Psoas muscle (tissue), 8 donors: ENCODE measurements at places on chromosomes 7 and 10.

DNA sequence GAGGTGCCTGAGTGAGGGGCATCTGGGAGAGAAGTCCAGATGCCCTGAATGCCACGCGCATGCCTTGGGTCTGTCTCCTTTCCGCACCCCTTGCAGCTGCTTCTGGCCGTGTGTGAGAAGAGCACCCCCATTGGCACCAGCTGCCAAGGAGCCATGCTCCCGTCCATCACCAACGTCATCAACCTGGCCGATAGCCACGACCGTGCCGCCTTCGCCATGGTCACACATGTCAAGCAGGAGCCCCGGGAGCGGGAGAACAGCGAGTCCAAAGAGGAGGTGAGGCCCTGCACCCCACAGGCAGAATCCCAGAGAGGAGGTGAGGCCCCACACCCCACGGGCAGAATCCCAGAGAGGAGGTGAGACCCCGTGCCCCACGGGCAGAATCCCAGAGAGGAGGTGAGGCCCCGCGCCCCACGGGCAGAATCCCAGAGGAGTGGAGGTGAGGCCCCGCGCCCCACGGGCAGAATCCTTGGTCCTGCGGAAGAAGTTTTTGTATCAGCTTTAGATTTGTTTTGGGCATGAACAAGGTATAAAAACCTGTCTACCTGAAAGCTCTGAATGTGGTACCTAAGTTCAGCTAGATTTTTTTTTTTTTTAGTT, 91.8 kb downstream of the TRRAP start:
- no peaks in the 10 kb centered on the region for H3K27me3 ChIP-seq
- no peaks in the 10 kb centered on the region for H3K4me1 ChIP-seq
- H3K27ac ChIP-seq = no peak overlapping the region
- H3K4me3 ChIP-seq = no peak overlapping the region

DNA sequence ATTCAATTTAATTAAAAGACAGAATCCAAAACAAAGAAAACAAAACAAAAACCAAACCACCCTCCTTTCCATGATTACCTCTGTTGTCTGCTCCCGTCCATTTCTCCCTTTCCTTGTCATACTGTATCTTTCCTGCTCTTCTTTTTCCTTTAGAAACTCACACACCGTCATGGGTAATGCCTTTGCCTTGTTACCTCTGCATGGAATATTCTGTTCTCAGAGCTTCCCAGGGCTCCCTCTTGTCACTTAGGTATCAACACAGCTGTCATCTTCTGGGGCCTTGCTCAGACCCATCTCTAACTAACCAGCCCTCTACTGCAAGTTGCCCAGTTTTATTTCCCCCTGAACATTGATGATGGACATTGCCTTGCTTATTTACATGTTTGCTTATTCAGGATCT, 30.2 kb upstream of the GIMAP8 start:
- H3K27me3 ChIP-seq = no peaks in the 10 kb centered on the region
- no peak overlapping the region for H3K4me3 ChIP-seq
- H3K36me3 ChIP-seq = no peaks in the 10 kb centered on the region
- no peaks in the 10 kb centered on the region for H3K4me1 ChIP-seq

- H3K4me3 ChIP-seq = peak overlapping the region; percentile 81
- H3K4me1 ChIP-seq = peaks cover 7% of the 10 kb centered on the region
- no peaks in the 10 kb centered on the region for H3K36me3 ChIP-seq
These were observed 937 bp upstream of the COBL start for GRCh38 chr7:51317582-51317910.

DNA sequence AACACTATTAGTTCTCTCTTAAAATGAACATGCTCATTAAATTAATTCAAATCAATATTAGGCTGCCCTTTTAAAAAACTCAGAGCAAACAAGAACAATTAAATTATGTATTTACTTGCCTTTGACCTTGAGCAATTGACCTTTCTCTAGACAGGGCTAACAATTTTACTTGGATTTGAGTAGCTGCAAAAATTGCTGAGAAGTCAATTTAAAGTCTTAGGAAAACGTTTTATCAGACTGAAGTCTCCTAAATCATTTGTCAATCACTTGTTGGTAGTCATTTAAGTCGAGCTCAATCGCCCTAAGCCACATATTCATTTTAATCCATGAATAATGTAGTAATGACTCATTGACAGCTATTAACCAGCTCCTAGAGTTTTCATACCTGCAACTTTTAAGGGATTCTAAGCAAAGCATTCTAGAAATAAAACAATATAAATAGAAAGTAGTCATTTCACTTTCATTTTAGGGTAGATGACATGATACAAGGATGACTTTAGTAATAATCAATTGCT, 84.9 kb upstream of the SEC61G start:
- no peak overlapping the region for H3K4me3 ChIP-seq
- H3K27ac ChIP-seq = no peak overlapping the region
- no peaks in the 10 kb centered on the region for H3K27me3 ChIP-seq
- H3K4me1 ChIP-seq = no peaks in the 10 kb centered on the region
- no peak for DNase-seq

DNA sequence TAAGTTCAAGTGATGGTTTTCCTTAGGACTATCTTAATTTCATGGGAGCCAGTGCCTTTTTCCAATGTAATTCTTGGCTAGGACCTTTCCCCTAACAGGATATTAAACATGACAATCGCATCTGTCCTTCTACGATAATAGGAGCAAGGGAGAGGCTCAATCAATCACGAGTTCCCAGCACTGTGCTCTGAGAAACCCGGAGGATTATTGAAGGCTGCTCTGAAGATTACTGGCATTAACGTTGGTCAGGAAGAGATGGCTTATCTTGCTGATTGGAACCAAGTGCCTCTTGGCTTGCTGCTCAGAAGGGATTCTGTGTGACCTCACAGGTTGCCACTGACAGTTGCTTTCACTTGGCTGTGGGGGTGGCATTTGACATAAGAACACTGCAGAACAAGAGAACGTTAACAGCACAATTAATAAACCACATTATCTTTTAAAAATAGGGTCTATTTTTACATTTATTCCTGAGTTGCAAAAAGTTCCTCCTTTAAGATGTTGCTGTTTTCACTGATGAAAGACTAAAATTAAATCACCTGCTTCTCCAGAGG, 252.1 kb upstream of the TAC1 start:
- no peaks in the 10 kb centered on the region for H3K36me3 ChIP-seq
- H3K27me3 ChIP-seq = no peaks in the 10 kb centered on the region
- DNase-seq = no peak

DNA sequence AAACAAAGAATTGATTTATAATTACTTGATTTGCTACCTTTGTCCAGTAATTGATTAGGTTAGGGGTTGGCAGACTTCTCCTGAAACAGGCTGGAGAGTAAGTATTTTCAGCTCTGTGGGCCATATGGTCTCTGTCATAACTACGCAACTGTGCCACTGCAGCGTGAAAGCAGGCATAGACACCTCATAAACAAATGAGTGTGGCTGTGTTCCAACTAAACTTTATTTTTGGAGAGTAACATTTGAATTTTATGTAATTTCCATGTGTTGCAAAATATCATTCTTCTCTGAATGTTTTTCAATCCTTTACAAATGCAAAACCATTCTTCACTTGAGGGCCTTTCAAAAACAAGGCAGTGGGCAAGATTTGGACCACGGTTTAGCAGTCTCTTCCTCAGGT, 76.9 kb downstream of the GALNT17 start:
- no peak for DNase-seq
- H3K4me1 ChIP-seq = no peaks in the 10 kb centered on the region
- no peak overlapping the region for H3K27ac ChIP-seq
- no peak overlapping the region for H3K4me3 ChIP-seq

DNA sequence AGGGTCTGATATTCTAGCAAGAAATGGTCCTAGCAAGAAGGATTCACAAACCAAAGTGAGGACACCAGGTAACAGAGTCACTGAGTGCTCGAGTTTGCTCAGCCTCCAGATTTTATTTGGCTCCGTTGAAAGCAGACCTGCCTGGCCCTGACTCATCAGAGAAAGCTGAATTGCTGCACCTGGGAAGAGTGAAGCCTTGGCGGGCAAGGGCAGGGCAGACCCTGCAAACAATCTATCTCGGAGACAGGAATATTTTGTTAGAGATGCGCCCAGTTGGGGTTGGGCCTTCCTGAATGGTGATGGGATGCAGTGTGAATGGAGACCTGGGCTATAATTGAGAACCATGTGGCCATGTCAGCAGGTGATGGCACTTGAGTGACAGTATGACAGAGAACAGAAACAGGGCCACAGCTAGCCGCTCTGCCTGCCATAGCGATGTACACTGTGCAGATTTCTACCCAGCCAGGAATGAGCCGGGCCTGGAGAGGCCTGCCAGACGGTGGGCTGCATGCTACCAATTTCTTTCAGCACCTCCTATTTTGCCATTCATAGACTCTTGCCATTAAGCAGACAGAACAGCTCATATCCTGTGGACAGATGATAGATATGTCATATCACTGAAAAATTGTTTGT, 744.2 kb downstream of the LRMDA start:
- no peaks in the 10 kb centered on the region for H3K4me1 ChIP-seq
- no peak overlapping the region for H3K4me3 ChIP-seq
- no peak for DNase-seq
- no peaks in the 10 kb centered on the region for H3K36me3 ChIP-seq
- H3K27ac ChIP-seq = no peak overlapping the region

- DNase-seq = no peak
- H3K27ac ChIP-seq = no peak overlapping the region
These were observed 38.3 kb downstream of the FRMPD2 start for GRCh38 chr10:48236199-48236621.

DNA sequence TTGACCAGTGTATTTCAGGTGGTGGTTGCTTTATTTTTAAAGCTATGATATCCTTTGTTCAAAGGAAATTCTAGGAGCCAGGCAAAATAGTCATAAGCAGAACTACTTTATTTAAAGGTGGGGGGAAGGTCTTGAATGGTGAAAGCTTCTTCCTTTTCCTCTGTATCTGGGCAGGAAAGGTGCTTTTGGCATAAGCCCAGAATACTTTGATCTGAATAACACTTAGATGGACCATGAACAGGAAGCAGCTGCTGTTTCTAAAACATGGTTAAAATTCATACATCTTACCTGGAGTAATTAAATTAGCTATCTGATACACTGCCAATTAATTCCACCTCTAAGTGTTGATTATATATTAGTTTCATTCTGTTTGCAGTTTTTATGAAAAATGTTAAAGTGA, 13.3 kb downstream of the ZNF804B start:
- no peak for DNase-seq
- no peak overlapping the region for H3K4me3 ChIP-seq
- H3K4me1 ChIP-seq = no peaks in the 10 kb centered on the region
- no peaks in the 10 kb centered on the region for H3K36me3 ChIP-seq
- H3K27me3 ChIP-seq = no peaks in the 10 kb centered on the region
- no peak overlapping the region for H3K27ac ChIP-seq

- H3K4me1 ChIP-seq = peaks cover 40% of the 10 kb centered on the region
- DNase-seq = no peak
- peak overlapping the region; percentile 27 for H3K4me3 ChIP-seq
- no peaks in the 10 kb centered on the region for H3K36me3 ChIP-seq
These were observed 28.1 kb upstream of the TRIL start for GRCh38 chr7:28986028-28986764.

- H3K27me3 ChIP-seq = no peaks in the 10 kb centered on the region
- H3K4me1 ChIP-seq = peaks cover 23% of the 10 kb centered on the region
- no peak overlapping the region for H3K27ac ChIP-seq
- H3K36me3 ChIP-seq = no peaks in the 10 kb centered on the region
- no peak overlapping the region for H3K4me3 ChIP-seq
These were observed 85.1 kb downstream of the DNMBP start for GRCh38 chr10:99924451-99925255.

- H3K27ac ChIP-seq = no peak overlapping the region
- H3K27me3 ChIP-seq = no peaks in the 10 kb centered on the region
- no peak overlapping the region for H3K4me3 ChIP-seq
- no peak for DNase-seq
These were observed 7.1 kb downstream of the LRRC4 start for GRCh38 chr7:128024151-128024550.

DNA sequence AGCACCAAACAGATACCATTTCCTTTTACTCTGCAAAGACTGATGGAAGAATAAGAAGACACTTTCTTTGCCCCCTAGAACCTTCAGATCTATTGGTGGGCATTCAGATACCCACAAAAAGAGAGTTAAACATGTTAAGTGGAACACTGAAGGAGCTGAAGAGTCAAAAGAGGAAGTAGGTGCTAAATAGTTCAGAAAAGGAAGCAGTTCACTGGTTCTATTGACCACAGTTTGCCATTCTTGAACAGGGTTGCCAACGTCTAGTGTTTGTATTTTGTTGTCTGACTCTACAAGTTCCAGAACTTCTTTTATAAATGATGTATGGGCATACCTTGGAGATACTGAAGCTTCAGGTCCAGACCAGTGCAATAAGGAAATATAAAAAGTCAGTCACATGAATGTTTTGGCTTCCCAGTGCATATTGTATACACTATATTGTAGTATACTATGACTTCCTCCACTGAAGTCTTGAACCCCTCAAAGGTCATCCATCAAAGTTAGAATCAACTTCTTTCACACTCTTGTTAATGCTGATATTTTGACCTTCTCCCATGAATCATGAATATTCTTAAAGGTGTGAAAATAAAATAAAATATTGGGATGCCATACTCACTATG, 47.5 kb upstream of the AGR3 start:
- H3K27ac ChIP-seq = no peak overlapping the region
- H3K27me3 ChIP-seq = no peaks in the 10 kb centered on the region
- no peaks in the 10 kb centered on the region for H3K4me1 ChIP-seq
- no peaks in the 10 kb centered on the region for H3K36me3 ChIP-seq
- no peak overlapping the region for H3K4me3 ChIP-seq

DNA sequence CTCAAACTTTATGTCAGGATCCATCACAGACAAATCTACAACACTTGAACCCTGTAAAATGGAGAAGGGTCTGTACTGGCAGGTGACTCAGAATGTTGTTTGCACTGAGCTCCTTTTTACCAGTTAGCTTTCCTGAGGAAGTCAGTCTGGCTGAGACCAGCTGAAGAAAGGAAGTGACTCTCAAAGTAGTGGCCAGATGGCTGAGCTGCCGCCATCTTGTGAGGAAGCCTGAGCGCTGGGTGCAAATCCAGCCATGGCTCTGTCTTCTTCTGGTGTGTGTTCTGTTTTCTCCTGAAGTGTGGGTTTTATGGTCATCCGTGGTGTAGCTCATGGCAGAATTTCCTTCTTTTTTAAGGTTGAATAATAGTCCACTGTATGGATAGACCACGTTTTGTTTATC, 25.5 kb upstream of the ECHDC3 start:
- H3K27ac ChIP-seq = no peak overlapping the region
- H3K36me3 ChIP-seq = no peaks in the 10 kb centered on the region
- DNase-seq = no peak
- peaks cover 4% of the 10 kb centered on the region for H3K27me3 ChIP-seq
- no peaks in the 10 kb centered on the region for H3K4me1 ChIP-seq
